ENCODE measurements at places on chromosomes 16 and 17.

- DNase-seq, result no peak
Observed at GRCh38 chr16:10885246-10885645, 8.2 kb downstream of the CIITA start.

DNA sequence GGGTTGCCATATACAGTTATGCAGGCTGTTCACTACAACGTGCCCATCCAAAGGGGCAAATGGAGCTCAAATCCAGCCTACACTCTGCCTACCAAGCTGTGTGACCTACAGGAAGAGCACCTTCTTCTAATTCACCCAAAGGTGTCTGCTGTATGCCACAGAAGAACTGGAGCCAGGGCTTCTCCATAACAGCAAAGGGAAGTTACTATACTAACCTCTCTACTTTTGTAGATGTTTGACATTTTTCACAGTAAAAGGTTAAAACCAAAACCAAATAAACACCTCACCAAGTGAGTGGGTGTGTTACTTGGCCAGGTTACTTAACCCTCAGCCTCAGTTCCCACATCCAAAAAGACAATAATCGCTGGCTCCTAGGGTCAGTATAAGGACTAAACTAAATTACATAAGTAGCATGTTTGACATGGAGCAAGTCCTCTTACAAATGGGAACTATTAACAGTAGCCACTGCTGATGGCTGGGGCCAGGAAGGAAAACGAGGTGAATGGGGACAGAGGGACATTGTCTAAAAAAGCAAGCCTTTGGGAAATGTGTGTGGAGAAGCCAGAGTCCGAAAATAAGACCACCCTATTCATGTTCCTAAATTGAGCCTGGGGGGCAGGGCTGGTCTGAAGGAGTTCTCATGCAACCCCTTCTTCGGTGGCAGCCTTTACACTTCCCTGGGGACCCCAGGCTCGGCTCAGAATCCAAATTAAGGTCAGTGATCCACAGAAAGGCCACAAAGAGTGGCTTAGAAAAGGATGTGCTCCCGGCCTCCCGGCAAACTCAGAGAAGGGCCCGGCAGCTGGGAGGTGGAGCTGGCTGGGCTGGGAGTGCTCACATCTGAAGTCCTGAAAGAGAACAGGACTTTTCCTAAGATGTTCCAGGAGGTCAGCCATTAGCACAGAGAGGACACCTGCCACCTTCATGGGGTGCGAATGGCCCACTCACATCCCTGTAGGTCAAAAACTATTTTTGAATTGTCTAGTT lies 13.5 kb downstream of the CUEDC1 start:
- no peak for DNase-seq

DNA sequence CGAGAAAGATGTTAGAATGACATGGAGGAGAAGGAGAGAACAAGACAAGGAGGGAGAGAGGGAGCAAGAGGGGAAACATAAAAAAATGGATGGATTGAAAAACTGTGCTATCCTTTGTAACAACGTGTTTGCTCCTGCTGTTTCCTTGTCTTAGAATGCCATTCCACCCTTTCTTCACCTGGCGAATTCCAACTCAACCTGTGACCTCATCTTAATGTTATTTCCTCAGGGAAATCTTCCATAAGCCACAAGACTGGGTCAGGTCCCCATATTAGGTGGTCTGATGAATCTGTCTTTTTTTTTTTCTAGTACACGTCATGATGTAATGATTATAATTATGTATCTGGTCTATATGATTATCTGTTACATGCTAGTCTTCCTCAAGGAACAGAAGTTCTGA lies 195.0 kb upstream of the MAF start:
- no peak for DNase-seq

GRCh38 chr16:12009922-12010321 lies 33.4 kb downstream of the SNX29 start:
- no peak for DNase-seq

DNA sequence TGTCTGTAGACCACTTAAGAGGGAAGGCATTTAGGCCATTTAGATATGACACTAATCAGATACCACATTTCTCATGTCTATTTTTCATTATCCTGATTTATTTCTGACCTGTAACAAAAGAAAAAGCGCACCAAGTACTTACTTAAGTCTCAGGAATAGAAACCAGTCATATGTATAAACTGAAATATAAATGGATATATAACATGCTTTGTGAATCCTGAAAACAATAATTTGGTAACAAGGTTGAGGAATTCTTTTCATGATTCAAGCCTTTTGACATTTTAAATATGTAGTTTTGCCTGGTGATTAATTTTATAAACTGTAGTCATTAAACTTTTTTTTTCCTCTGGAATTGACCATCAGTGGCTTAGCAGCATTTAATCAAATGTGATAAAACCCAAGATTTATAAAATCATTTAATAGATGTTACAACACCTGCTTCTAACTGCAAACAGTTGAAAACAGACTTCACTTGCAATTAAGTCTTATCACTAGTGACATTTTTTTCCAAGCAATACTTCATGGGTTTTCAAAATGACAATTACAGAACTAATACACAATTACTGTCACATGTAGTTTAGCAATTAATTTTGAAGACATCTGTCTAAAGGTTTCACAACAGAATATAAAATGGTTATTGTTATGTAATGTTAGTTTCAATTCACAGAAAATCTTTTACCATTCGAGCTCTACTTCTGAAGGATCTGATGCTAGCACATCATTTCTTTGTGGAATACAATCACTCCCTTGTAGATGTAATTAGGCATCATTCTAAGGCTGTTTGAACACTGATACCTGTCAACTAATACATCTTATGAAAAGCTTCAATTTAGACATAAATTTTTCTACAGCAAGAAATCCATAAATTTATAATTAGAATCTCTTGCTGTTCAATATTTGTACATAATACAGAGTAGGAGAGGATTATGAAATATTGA lies 110.3 kb downstream of the TOX3 start:
- no peak for DNase-seq

DNA sequence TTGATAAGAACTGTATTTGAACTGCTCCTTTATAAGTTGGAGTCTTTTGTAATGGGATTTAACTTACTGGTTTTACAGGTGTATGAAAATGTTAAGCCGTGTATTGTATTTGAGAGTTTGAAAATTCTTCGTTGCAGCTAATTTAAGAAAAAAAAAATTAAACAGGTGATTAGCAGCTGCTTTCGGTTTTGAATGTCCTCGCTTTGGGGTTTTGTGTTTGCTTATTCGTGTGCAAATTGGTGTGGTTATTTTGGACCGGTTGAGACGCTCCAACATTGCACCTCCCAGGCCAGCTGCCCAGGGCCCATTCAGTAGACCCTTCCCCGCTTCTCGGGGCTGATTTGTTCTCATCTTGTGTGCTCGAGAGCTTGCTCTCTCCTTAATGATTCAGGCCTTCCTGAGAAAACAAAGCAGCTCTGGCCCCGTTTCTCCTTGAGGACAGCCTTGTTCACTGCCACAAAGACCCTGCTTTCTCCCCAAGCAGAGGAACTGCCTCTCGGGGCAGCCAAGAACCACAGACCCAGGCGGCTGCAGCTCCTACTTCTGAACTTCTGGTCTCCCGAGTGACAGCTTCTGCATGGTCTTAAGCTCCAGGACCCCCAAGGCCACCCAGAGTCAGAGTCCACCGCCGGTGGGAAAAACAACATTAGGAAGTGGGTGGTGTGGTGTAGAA lies 100.5 kb downstream of the MSI2 start:
- no peak for DNase-seq

- DNase-seq, result no peak
Observed at GRCh38 chr16:90043526-90043925, 24.3 kb upstream of the DBNDD1 start.

DNA sequence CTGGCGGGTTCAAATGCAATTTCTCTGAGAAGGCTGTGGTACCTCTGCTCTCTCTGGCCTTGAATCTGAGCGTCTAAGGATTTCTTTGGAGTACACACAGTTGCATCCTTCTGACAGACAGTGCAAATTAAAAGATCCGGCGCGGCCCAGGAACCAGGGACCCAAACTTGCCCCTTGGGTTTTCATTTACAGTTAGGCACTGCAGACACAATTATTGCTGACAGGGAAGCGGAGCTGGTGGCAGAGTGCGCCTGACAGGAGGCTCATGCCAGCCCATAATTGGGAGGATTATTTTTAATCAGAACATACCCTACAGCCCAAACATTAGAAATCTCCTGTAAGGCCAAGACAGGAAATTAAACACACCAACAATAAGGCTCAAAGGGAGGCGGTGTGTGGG lies 1023.4 kb upstream of the RBFOX1 start:
- DNase-seq, result no peak

DNA sequence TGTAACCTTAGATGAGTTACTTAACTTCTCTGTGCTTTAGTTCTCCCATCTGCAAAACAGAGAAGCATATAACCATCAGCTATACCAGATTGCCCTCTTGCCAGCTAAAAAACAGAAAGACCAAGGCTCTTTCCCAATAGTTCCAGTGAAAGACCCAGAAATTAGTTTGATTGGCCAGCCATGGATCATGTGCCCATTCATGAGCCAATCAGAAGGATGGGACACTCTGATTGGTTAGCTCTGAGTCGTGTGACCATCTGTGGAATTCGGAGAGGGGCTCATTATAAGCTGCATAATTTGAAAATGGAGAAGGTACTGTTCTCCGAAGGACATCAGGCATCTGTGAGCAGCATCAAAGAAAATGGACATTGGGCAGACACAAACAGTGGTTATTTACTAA lies 155.2 kb downstream of the ABCC12 start:
- no peak for DNase-seq

DNA sequence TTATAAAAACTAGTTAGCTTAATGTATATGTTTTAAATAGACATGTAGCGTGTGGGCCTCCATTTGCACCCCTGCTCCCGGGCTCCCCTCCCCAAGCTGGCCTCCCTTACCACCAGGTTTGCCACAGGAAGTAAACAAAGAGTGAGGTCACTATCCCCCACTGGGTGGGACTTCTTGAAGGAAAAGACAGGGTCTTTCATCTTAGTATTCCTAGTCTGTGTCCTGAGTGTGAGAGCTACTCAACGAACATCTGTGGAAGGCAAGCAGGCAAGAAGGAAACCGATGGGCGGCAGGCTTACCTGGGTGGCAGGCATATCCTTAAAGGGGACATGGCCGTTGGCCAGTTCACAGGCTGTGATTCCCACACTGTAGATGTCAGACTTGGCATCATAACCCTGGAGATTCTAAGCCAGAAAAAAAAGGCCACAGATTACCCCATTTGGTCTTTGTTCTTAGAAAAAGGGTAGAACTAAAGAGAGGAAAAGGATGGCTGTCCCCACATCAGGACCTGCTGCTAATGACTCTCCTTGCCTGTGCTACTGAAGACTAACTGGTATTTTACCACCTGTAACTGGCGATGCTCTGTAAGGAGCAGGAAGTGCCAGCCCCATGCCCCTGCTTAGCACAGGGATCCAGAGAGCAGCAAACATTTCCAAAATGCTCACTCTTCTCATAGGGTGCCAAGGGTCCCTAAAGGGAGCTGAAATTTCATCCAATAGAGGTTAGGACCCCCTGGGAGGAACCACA lies 6.6 kb upstream of the LIMD2 start:
- no peak for DNase-seq

GRCh38 chr16:6122401-6122800 lies 1024.8 kb upstream of the EEF2KMT start:
- no peak for DNase-seq

DNA sequence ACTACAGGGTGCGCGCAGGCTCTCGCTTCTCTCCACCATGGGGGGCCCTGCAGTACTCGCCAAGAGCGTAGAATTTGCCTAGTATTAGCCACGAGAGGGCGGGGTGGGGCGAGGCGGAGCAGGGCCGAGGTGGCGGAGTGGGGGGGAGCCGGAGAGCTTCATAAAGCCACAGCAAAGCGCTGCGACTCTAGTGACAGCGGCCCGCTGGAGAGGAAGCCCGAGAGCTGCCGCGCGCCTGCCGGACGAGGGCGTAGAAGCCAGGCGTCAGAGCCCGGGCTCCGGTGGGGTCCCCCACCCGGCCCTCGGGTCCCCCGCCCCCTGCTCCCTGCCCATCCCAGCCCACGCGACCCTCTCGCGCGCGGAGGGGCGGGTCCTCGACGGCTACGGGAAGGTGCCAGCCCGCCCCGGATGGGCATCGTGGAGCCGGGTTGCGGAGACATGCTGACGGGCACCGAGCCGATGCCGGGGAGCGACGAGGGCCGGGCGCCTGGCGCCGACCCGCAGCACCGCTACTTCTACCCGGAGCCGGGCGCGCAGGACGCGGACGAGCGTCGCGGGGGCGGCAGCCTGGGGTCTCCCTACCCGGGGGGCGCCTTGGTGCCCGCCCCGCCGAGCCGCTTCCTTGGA lies at the start of gene TBX21:
TBX21 (plus strand) TSS at position 190 of the 627 bp plus-strand sequence; CDS start at position 409, 219 bp downstream.
- no peak for DNase-seq

All from cortex of kidney (tissue), 1 donor.